ENCODE measurements at places on chromosomes 7 and 10. TPM values are rescaled to one million over a fixed set of nuclear protein-coding genes. Genes with fewer than 3 reads are reported as not detected.

Gene TUBB8
- total RNA-seq: not detected

Gene PRLHR
- total RNA-seq: not detected

Gene ZNF853
- 1.6 TPM for total RNA-seq

Gene GGCT
- total RNA-seq: 27.3 TPM

Gene HHEX
- total RNA-seq: 0.49 TPM
